ENCODE measurements at places on chromosomes 2 and 18.

- DNase-seq: no peak
These were observed 1.7 kb downstream of the ARHGAP28 start for GRCh38 chr18:6731222-6731596.

GRCh38 chr2:237819231-237819630, 20.7 kb downstream of the RBM44 start:
- DNase-seq: no peak

DNA sequence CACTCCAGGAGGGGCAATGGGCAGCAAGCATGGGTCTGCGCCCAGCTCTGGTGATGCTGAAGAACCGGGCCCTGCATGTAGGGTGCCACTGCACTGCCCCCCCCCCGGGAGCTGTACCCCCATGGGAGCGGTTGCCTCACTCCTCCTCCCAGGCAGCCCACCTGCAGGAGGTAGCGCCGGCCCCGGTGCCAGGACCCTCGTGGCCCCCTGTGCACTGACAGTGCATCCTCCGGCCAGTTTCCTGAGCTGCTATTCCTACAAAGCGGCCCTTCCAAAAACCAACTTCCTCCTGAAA, 109.4 kb downstream of the ZNF516 start:
- DNase-seq: no peak

- DNase-seq: peak; percentile 15
These were observed 2.6 kb downstream of the TRAK2 start for GRCh38 chr2:201448701-201449100.

DNA sequence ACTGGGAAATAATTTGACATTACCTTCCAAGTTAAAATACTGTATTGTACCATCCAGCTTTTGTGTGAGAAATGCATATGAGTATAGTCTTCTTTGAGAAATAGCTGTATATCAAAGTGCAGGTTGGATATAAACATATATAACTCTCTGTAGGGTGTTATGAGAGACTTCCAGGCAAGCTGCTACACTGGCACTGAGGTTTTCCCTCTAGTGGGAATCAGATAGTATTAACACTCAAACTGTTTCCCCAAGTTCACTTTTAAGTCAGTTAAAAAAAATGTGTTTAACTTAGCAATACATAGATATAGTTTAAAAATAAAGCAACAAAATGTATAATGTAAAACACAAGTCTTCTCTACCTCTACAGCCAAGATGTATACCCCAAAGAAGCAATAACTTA, 368.4 kb upstream of the SLC8A1 start:
- DNase-seq: no peak
